ENCODE measurements at places on chromosomes 6 and 20. TPM values are rescaled to one million over a fixed set of nuclear protein-coding genes. Genes with fewer than 3 reads are reported as not detected.

GRCh38 chr6:168828800-168829199 lies 387.8 kb downstream of the SMOC2 start:
- no peak for DNase-seq

Gene C4A
- 15.9 TPM for total RNA-seq

GRCh38 chr6:114312931-114313330 lies 29.9 kb downstream of the HS3ST5 start:
- DNase-seq, result no peak

Gene CAPN11
- not detected for total RNA-seq

Gene GPSM3
- total RNA-seq, result 6.7 TPM
